ENCODE measurements at places on chromosomes 4 and X.

- DNase-seq = no peak
Observed at GRCh38 chr4:85092536-85092935, 126.0 kb upstream of the WDFY3 start.

DNA sequence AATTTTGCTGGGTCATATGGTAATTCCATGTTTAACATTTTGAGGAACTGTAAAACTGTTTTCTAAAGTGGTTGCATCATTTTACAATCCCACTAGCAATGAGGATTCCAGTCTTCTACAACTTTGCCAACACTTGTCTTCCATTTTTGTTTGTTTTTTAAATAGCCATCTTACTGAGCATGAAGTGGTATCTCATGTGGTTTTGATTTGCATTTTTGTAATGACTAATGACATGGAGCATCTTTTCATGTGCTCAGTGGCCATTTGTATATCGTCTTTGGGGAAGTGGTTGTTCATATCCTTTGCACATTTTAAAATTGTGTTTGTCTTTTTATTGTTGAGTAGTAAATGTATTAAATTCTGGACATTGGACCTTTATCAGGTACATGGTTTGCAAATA is 94.7 kb downstream of the TMEM131L start:
- DNase-seq = no peak

GRCh38 chr4:184657144-184657543 is 7.6 kb downstream of the PRIMPOL start:
- no peak for DNase-seq

GRCh38 chrX:2697741-2698299 is 6.7 kb downstream of the CD99 start:
- no peak for DNase-seq

DNA sequence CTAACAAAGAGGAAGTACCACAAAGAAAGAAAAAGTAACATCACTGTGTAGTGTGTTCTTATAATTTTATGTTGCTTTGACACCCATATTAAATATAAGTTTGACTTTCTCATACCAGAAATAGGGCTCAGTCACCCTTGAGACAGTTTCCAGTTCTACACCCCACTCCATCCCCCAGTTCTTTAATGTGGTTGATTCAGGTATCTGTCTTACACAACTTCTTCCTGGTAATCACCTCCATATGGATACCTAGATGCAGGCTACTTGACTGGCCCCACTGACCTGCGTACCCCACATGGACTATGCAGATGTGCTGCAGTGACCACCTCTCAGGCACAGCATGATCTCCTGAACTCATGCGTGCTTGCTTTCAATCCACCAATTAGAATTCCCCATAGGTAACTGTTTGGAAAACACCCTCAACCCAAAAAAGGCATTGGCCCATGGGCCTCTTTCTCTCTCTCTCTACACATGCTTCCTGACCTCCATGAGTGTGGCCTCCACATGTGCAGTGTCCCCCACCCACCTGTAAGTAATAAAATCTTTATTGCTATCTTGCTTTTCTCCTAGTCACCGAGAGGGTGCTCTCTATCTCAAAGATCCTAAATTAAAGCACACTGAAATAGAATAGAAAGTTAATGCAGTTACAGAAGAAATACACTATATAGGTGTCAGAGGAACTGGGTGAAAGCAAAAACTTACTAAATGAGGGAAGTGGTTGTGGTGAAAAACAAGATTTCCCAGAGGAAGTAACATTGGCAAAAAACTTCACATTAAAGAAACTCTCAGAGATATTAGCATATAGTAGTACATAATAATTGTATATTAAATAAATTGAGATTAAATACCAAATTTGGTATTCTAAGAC is 98.4 kb downstream of the ZAR1 start:
- no peak for DNase-seq

- no peak for DNase-seq
Observed at GRCh38 chr4:13599159-13599558, 28.4 kb downstream of the BOD1L1 start.

GRCh38 chrX:46325312-46325877 is 219.8 kb downstream of the ZNF674 start:
- peak; percentile 65 for DNase-seq

- DNase-seq = no peak
Observed at GRCh38 chrX:26918631-26919030, 544.5 kb downstream of the PPP4R3C start.

DNA sequence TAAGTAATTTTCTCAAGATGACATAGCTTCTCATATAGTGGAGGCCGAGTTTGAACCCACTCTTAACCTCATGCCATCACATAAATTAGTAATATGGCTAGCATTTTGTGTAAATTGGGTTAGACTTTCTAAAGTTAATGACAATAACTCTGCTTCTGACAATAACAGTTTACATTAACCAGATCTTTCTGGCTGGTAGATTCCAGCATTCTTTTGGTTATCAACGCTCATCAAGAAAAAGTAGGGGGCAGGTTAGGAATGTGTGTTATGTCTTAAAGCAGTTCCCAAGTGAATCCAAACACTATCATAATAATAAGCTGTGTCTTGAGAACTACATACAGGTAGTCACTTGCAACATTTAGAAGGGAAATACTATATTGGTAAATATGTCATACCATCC is 162.5 kb downstream of the PRDM5 start:
- DNase-seq = no peak

- DNase-seq = no peak
Observed at GRCh38 chr4:73211968-73212367, 46.6 kb downstream of the ANKRD17 start.

DNA sequence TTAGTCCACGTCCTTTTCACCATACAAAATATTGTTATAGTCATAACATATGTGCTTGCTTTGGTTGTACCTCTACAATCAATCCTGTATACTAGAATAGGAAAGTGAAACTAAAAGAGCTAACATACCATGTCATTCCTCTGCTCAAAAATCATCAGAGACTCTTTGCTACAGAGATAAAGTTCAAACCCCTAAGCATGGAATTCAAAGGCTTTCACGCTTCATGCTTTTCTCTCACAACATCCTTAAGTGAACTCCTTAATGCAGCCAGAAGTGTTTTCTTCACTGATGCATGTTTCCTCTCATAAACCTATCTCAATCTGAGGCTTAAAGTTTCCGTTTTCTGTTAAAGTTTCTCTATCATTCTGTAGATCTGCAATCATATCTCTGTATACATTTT is 744.6 kb upstream of the IGFBP7 start:
- DNase-seq = no peak

- no peak for DNase-seq
Observed at GRCh38 chrX:74187211-74187610, 116.8 kb upstream of the ZCCHC13 start.

- DNase-seq = no peak
Observed at GRCh38 chr4:8069102-8069752, 89.4 kb downstream of the ABLIM2 start.

- no peak for DNase-seq
Observed at GRCh38 chrX:101362757-101363156, 14.2 kb upstream of the TIMM8A start.

GRCh38 chr4:161816958-161817357 is 346.8 kb downstream of the FSTL5 start:
- no peak for DNase-seq

DNA sequence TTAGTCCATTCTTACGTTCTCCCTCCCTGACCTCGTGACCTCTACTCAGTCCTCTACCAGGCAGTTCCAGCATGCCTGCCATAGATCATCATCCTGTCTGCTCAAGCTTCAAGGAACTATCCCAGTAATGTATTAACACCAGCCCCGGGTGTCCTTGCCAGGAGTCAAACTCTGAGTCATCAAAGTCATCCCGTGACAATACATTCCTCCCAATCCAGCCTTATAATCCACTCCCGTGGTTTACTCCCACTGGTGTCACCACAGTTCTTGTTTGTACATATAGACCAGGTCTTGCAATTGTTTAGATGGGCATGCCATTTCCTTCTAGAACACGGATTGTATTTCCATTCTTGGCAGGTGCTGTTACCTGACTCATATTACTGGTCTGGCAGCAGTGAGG is 68.7 kb upstream of the TAB3 start:
- DNase-seq = no peak
